Foreskin keratinocyte (primary cell): ENCODE measurements at places on chromosomes 2 and 18.

DNA sequence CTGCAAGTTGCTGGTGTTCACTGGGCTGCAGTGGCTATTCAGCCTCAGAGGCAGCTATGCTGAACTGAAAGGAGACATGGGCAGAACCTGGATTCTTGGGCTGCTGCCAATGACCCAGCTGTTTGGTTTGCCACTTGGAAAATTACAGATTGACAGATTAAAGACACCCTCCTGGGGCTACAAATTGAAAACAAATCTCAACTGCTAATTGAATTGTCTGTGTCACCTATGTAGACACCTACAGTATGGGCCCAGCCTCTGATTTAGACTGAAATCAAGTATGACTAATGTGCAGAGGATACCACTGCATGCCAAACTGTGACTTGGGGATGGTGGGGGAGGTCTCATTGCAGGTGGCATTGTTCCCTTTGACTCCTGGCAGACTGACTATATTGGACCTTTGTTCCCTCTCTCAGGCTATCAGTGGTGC lies 42.8 kb downstream of the ITSN2 start:
- no peak for DNase-seq

DNA sequence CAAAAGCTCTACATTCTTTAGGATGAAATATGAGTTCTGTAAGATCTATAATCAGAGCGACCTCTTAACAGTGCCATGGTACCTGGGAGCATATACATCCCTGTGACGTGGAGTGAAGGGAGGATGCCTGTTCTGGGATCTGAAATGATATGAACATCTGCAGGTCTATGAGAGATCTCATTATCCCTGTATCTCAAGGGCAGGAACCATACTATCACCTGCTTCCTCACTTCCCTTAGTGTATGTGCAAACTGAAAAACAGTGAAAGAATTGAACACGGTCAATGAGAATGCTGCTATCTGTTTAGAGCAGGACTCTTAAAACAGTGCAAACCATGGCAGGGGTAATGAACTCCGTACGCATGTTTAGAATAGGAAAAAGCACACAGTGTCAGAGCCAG lies 364.0 kb downstream of the LPIN1 start:
- no peak for DNase-seq

DNA sequence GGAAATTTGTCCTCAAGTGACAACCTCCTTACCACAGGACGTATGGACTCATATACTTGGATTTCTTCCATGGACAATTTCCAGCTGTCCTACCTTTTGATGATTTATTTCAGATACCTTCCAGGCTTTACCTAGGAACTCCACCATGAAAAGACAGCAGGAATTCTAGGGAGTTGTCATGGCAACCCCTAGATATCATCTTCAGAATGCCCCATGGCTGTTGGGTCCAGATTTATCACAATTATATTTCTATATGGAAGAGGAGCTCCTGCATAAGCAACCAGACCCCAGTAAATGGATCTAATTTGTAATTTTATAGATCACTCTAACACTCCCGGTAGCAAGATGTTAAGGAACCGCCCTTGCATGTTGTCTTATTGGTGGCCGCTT lies 102.3 kb upstream of the ZNF521 start:
- no peak for DNase-seq

DNA sequence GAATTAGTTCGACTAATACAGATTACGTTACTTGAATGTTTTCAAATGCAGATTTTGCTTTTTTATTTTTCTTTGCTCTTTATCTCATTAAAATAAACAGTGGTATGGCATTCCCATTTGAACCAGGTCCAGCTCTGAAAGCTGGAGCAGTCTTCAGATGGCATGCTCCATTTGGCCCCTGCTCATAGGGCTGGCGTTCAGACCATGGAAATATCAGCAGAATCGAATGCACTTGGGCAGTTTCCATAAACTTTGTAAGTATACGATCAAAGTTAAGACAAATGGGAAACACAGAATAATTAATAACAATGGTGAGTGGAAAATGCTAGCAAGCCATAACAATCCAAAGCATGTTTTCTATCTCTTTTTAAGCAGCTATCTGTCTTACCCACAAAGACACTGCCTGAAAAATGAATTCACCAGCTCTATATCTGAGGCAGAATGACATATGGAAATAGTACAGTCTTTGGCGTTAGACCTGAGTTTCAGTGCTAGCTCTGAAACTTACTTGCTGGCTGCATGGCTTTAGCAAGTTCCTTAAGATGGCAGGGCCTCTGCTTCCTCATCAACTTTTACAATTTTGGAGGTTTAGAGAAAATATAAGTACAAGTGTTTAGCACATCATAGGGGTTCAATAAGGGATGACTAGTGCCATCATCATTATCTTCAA lies 131.6 kb downstream of the BCL2 start:
- DNase-seq, result no peak

GRCh38 chr18:54165450-54165849 lies 59.0 kb downstream of the MBD2 start:
- DNase-seq, result no peak

- DNase-seq, result no peak
Measured at GRCh38 chr2:36680012-36680411, 16.5 kb upstream of the VIT start.

GRCh38 chr2:136059036-136059472 lies 58.9 kb downstream of the CXCR4 start:
- no peak for DNase-seq

- no peak for DNase-seq
Measured at GRCh38 chr18:3611313-3612090, 161.5 kb downstream of the TGIF1 start.
